ENCODE measurements at places on chromosomes 7 and 10.

DNA sequence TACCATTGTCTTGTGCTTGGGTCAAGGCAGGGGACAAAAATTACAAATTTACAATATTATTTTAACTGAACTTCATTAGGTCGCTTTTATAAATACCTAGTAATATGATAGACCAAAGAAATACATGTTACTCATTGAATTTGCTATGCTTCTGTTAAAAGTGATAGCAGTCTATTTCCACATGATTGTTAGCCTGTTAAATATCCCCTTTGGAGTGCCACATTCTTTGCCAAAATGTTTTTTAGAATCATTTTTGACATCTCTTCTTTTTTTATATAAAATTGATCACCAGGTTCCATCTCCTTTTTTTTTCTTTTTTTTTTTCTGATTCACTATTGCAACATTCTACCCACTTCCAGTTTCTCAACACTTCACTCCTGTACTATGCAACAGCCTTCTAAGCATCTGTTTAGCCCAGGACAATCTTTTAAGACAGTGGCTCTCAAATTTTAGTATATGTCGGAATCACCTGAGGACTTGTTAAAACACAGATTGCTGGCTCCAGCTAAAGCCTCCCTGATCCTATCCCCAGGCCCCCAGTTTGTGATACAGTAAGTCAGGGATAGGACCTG lies 16.4 kb upstream of the NDUFA5 start:
- DNase-seq, result no peak

DNA sequence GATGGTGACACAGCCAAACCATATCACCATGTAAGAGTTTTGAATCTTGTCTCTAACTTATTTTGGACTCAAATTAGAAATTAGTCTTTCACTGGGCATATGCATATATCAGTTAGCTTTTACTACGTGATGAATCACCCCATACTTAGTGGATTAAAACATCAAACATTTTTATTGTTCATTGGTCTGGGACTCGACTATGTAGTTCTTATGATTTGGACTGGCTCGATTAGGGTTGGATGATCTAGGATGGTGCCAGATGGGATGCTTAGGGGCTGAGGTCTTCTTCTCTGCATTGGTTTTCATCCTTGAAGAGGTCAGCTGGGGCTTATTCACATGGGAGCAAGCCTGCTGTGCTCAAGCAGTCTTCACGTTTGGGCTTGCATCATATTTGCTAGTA lies 264.9 kb downstream of the EXOC4 start:
- no peak for DNase-seq

DNA sequence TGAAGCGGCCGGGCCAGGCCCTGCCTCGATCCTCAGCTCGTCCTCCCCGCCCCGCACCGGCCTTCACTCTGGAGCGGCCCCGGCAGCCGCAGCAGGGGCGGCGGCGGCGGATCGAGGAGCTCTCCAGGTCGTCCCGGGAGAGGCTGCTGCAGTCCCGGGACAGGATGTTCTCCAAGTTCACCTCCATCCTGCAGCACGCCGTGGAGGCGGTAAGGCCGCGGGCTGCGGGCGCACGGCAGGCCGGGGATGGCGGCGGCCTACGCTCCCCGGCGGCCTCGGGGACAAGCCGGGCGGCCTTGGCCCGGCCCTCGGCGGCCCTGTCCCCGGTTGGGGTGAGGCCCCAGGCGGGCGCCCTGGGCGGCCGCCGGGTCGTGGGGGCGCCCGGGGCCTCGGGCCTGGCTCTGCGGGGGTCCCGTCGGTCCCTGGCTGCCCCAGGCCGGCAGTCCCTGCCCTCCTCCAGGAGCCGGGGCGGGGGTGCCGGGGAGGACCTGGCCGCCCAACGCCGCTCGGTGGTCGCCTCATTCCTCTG lies 399 bp downstream of the FHIP2A start:
- DNase-seq, result no peak

DNA sequence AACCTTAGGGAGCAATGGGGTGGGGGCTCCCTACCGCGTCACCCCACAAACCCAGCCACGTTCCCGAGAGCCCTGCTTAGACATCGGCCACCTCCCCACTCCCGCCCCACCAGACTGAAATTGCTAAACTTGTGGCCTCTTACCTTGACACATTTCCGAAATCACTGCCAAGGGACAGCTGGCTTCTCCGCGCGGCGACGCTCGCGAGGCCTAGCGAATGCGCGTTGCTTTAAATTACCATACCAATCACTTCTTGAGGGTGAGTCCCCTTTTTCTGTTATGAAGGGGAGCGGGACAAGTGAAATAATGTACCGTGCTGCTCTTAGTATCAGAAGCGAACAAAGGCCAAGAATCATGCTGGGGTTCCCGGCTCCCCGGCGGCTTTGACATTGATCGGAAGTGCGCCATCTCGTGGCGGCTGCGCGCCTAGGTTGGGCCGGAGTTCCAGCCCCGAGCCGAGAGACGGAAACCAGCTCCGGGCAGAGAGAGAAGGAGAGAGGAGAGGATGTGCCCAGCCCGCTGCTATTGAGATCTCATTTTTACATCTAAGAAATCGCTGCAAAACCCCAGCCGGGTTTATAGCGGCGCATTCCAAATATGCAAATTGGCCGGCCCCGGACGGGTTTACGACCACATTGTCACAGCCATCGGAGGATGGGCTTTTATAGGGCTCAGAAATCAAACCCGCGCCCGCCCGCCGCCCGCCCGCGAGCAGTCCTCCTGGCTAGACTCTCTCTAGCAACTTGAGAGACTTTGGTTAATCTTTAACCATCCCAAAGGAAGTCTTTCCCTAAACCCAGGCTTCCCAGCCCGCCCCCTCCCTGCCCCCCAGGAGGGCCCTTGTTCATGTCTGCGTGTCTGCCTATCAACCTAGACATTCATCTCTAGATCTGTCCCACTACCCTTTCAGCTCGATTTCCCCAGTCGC lies 5.3 kb downstream of the HOXA11 start:
- no peak for DNase-seq

DNA sequence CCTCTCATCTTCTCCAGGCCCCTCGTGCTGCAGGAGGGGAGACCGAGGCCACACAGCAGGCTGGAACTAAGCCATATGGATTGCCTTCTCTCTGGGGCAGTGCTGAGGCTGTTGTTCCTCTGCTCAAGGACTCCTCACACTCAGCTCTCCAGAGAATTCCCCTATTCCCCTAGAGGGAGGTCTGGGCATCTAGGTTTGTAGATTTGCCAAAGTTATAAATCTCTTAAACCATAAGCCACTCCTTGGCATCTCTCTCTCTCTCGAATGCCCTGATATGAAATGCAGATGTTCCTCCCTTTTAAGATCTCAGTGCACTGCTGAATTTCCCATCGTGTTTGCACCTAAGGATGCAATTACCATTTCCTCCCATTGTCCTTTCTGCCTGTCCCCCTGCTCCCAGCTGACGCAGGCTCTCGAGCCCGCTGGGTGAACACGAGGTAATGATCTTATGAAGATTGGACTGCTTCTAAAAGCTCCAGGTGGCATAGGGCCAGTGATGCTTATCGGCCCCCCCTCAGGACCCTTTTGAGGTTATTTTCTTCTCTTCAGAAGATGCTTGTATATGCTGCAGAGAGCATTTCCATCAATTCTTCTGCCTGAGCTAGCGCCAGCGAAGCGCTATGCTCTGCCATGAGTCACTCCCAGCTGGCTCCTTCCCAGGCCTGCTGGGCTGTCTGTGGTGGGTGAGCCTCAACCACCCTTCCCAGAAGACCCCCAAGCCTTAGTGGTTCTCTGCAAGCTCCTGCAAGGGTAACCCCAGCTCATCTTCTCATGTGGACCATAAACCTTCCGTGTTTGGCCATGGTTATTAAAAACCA lies 41.6 kb upstream of the AQP1 start:
- DNase-seq, result no peak

GRCh38 chr7:34086064-34086463 lies 180.7 kb downstream of the BMPER start:
- DNase-seq, result no peak

DNA sequence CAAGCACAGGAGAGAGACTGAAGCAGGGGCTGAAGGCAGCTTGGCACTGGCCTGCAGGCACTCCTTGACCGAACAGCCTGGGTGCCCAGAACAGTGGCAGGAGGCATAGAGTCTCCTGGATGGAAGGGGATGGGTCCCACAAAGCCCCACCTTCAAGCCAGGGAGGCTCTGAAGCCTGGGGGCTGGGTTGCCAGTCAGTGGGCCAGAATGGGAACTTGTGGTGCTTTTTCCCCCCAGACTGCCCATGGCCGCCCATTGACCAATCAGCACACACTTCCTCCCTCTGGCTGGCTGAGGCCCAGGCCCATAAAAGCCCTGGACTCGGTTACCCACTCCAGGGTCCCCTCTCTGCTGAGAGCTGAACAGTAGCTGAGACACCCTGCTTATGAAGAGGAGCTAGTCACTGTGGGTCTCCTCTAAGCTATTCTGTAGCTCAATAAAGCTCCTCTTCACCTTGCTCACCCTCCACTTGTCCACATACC lies 109.6 kb downstream of the ELAPOR2 start:
- DNase-seq, result no peak

DNA sequence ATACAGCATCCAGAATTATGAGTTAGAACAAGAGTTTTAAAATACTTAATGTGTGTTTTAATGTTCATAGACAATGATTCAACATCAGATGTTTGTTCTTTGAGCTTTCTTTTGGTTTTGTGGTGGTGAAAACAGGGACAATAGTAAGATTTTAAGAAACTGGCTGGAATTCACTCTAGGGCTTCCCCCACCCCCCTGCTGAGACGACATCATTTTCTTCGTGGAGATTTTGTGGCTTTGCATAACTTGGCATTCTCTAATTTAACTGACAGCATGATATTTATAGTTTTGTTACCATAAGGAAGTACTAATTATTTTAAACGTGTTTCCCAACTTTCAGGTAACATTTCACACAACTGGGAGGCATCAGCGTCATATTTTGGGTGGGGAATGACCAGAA lies 184.1 kb downstream of the BICC1 start:
- DNase-seq, result no peak

- DNase-seq, result no peak
These were observed 53.6 kb upstream of the INSYN2A start for GRCh38 chr10:127250031-127250430.

GRCh38 chr7:48074204-48074654 lies 14.8 kb upstream of the UPP1 start:
- no peak for DNase-seq

- DNase-seq, result no peak
These were observed 101.6 kb upstream of the PLXNA4 start for GRCh38 chr7:132677918-132678317.

DNA sequence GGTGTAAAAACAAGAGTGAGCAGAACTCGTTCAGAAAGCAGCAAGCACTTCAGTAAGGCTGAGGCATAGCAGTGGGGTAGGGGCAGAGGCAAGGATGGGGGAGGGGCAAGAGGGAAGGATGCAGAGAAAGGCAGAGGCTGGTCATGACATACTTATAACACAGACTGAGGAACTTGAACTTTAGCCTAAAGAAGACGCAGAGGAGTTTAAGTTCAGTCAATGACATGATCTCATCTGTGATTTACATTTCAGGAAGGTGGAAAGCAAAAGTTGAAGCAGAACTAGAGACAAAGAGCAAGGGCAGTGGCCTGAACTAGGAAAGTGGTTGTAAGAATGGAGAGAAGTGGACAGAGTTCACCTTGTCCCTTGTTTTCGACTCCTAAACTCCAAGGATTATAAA lies 15.8 kb downstream of the MACC1 start:
- DNase-seq, result no peak

DNA sequence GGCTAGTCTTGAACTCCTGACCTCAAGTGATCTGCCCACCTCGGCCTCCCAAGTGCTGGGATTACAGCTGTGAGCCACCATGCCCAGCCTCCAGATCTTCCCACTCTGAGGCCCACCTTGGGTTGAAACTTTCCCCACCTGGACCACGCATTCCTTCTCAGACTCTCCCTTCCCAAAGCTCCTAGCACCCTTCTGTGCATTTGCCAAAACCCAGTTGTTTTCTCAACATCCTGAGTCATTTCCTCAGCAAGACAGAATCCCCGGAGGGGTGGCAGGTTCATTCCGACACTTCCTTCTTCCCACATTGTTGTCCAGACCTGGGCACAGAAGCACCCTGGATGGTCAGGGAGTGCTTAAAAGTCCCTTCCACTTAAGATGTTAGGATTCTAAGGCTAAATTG lies 28.9 kb downstream of the BAG3 start:
- DNase-seq, result no peak

- no peak for DNase-seq
These were observed 263.5 kb downstream of the ZEB1 start for GRCh38 chr10:31582365-31583052.

DNA sequence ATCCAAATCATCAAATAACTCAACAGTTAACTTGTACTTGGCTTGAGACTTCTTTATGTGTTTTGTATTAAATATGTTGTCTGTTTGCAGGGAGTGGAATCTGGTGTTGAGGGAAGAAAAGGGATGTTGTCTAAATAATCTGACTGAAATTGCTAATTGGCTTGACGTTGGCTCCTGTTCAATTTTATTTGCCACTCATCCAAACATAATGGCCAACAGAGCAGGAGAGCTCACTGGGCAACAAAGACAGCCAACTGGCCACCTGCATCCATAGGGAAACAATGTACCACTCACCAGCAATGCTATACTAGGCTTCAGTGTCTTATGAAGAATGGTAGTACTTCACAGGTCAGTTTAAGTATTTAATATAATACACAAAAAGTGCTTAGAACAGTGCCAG lies 80.5 kb downstream of the FAM13C start:
- DNase-seq, result no peak

- DNase-seq, result no peak
These were observed 145.0 kb downstream of the C7orf25 start for GRCh38 chr7:42766782-42767423.

DNA sequence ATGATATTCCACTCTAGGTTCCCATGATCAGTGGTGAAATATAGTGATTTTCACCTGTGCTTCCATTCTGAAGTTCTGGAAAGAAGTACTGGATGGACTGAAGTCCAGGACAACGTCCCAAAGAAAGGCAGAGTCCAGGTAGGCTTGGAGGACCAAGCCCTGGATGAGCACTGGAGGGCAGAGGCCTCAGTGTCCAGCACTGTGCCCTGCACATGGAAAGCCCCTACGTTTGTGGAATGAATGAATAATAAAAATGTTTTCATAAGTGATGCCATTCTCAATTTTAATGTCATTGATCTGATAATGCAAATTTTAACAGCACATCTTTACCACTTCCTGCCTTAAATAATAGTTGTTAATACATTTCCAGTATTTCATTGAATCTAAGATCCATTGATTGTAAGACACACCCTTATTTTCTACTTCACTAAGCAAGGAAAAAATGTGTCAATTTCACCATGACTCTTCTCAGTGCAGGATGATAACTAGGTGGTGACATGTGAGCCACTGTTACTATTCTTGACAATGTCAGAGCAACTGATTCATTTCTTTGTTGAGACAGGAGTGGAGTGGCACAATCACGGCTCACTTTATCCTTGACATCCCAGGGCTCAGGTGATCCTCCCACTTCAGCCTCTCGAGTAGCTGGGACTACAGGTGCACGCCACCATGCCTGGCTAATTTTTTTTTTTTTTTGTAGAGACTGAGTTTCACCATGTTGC lies 35.2 kb downstream of the ZNF783 start:
- DNase-seq, result no peak

DNA sequence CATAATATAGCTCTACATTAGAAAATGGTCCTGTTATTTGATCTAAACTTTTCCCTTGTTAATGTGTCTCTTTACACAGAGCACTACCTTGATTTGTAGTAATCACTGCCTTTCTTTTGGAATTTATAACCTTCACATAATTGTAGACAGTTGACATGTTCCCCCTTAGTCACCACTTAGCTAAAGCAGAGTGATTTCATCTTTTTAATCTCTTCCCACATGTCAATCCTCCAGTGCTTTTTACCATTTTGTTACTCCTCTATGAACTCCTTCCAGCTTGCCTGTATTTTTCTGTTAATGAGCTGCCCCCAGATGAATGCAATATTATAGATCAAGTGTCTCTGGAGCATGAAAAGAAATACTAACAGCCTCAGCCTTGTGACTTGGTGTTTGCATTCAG lies 2.6 kb upstream of the PPP1R3A start:
- DNase-seq, result no peak
